ENCODE measurements at places on chromosomes 12 and 14. TPM values are rescaled to one million over a fixed set of nuclear protein-coding genes. Genes with fewer than 3 reads are reported as not detected.
A peak's percentile ranks its signal among the peaks of the same experiment; 100 is the strongest.

DNA sequence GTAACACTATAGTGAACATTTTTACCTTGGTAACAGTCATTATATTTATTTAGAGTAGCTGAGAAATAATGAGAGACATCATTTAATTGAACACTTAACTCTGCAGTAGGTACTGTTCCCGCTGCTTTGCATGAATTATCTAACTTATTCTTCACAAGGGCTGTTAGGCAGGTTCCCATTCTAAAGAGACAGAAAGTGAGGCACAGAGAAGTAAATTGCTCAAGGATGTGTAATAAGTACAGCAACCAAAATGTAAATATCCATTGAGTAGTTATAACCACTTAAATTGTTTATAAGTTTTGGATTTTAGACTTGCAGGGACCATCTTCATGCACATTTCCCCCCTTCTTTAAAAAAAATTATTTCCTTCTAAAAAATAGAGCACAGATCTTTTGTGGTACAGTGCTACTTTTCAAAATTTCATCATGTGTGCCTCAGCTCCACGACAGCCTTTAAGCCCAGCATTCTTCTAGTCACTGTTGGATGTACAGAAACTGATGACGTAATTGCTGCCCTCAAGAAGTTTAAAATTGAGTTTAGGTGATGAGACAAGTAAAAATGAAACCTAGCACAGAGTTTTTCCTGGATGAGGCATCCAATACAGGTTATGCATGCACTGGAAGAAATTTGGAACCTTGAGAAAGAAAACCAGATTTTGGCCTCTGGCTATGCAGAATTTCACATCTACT is 6.0 kb upstream of the MANSC4 start:
- no peak for DNase-seq

DNA sequence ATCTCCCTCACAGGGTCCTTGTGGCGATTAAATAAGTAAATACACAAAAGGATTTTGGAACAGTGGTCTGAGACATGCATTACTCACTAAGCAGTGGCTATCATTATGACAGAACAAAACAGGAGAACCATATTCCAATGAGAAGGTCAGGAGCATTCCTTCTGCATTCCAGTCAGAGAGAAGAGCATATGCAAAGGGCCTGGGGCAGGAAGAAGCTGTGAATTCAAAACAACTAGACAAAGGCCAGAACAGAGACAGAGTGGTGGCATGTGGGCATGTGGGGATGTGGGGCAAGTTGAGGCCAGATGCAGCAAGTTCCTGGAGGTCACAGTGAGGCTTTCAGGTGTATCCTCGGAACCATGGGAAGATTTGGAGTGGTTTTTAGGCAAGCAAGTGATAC is 70.1 kb upstream of the VRK1 start:
- no peak for DNase-seq

GRCh38 chr14:87712396-87713090 is 280.4 kb downstream of the GALC start:
- DNase-seq, result no peak

DNA sequence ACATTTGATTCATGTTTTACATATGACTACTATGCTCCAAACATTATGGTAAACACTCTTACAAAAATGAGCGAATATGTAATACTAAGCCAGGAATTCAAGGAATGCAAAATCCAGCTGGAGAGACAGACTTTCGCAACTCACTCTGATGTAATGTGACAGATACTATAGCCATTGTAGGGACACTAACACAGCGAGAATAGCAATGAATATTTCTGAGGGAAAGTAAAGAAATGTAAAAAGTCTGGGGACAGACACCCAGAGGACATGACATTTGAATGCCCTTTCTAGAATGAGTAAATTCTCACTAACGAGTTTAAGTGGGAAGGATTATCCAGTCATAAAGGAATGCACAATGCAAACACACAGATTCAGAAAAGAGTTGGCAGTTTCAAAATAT is 121.9 kb downstream of the PIK3C2G start:
- no peak for DNase-seq

- peak; percentile 5 for DNase-seq
Observed at GRCh38 chr14:81169711-81170103, 51.1 kb downstream of the GTF2A1 start.

GRCh38 chr12:123897221-123897620 is 75.4 kb downstream of the CCDC92 start:
- DNase-seq, result no peak

- no peak for DNase-seq
Observed at GRCh38 chr12:101878243-101878821, 952 bp downstream of the DRAM1 start.

GRCh38 chr12:95358111-95359083 is 115.6 kb upstream of the METAP2 start:
- no peak for DNase-seq

DNA sequence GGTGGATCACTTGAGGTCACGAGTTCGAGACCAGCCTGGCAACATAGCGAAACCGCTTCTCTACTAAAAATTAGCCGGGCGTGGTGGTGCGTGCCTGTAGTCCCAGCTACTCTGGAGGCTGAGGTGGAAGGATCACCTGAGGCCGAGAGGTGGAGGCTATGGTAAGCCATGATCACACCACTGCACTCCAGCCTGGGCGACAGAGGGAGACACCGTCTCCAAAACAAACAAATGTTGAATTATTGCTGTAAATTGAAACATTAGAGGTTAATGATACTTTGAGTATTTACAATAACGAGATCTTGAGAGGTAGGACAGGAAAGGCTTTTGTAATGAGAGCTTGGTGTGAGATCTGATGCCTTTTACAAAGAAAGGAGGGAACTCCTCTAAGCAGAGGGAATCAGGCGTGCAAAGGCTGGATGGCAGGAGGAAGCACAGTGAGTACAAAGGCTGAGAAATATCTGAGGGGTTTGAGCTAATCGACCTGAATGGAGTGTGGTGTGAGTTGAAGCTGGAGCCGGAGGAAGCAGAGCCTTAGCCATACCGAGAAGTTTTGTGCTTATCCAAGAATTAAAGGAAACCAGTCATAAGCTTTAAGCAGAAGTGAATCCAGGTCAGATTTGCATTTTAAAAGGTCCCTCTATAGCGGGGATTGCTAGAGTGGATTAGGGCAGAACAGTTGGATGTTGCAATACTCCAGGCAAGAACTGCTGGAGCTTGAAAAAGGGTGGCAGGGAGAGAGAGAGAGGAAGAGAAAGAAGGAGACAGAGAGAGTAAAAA is 1.1 kb downstream of the RHNO1 start:
- DNase-seq, result no peak

Gene HOXC4
- total RNA-seq, result not detected

Gene PTPRO
- 1.1 TPM for total RNA-seq

All from T-helper 17 cell (primary cell).